ENCODE measurements at places on chromosomes 12 and 14.
A peak's percentile ranks its signal among the peaks of the same experiment; 100 is the strongest.

GRCh38 chr12:4172999-4173398, 100.6 kb upstream of the CCND2 start:
- DNase-seq, result peak; percentile 14

GRCh38 chr12:133233006-133233405, 2.7 kb downstream of the ANHX start:
- no peak for DNase-seq

DNA sequence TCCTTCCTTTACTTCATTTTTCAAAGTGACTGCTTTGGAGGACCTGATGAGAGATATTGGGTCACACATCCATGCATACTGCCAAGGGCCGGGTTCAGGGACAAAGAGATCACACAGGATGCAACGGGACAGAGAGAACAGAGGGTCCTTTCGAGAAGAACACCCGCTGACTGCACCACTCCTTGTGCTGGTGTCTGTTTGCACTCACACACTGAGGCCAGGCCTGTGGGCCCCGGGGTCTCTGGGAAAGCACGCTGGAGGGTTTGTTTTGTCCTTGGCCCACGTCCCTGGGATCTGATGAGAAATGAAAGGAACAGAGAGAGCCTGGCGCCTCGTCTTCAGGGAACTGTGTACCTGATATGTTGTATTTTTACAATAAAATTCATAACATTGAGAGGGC, 42.2 kb downstream of the PAH start:
- no peak for DNase-seq

- DNase-seq, result no peak
These were observed 196.2 kb downstream of the SLC38A4 start for GRCh38 chr12:46629331-46630229.
